ENCODE measurements at places on chromosomes 1 and 21.

DNA sequence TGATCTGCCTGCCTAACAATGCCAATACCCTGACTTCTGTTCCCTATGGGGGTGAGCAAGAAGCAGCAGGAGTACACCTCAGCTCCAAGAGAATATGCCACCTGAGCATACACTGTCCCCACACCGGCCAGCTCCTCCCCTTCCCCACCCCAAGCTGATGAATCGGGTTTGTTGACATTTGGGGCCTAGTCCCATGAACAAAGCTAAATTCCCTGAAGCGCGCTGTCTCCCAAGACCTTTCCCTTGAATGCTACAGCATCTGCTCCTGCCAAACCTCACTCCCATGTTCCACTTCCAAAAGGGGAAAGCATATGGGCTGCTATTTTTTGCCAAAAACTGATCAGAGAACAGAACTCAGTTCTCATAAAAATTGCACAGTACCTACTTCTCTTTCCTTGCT, 220.4 kb upstream of the CAMK1G start:
- DNase-seq, result no peak

DNA sequence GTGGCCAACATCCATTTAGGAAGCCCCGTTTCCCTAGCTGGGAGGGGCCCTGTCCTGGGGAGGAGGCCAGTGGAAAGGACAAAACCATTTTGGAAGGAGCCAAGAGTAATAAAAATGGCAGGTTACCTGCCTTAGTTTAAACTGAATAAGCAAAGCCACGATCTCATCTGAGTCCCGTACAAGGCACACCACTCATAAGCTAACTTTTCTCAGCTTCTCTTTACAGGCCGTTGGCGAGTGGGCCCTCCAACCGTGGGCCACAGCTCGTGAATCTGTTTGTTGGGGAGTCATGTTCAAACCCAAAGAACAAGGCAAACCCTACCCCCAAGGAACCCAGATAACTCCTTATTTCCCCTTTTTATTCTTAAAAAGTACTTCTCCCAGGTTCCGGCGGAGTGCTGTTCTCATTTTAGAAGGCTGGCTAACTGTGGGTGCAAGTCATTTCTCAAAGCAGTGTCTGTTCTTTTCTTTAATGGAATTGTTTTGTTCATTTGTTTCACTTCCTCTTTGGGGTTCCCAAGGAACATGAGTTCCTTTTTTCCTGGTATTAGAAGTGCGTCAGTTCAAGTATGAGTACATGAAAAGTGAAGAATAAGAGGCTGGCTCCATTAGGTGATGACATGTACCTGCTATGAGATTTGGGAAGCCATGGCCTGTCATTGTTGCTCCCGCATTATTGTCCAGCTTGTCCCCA, 89.0 kb downstream of the PSMG1 start:
- DNase-seq, result no peak

DNA sequence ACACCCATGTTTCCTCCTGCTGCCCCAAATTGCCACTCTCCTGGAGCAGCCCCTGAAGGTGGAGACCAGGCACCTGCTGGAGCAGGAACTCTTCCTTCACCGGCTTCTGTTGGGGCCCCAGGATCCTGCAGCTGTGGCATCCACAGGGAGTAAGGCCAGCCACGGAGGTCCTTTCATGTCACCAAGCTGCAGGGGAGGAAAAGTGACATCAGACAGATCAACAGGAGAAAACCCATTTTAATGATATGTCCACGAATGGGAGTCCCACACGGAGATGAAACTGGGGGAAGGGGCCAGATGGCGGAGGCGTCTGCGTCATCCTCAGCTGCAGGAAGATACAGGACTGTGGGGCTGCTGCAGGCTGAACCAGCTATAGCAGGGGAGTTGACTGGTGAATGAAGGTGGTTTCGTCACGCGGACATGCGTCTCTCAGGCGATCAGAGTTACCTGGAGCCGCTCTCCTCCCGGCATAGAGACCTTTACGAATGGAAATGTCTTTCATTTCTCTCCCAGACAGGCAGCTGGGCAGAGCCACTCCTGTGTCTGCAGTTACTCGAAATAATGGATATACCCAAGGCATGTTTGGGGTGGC, 9.9 kb downstream of the TP73 start:
- DNase-seq, result no peak

- DNase-seq, result no peak
Observed at GRCh38 chr1:55316947-55317662, 101.9 kb upstream of the USP24 start.

DNA sequence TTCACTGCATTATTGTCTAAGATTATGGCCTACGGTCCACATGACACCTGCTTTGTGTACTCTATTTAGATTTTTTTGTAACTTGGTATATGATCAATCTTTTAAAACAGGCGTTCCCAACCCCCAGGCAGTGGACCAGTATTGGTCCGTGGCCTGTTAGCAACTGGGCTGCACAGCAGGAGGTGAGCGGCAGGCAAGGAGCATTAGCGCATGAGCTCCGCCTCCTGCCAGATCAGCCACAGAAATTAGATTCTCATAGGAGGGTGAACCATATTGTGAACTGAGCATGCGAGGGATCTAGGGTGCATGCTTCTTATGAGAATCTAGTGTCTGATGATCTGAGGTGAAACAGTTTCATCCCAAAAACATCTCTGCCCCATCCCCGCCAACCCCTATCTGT, 228.4 kb upstream of the NR5A2 start:
- no peak for DNase-seq

DNA sequence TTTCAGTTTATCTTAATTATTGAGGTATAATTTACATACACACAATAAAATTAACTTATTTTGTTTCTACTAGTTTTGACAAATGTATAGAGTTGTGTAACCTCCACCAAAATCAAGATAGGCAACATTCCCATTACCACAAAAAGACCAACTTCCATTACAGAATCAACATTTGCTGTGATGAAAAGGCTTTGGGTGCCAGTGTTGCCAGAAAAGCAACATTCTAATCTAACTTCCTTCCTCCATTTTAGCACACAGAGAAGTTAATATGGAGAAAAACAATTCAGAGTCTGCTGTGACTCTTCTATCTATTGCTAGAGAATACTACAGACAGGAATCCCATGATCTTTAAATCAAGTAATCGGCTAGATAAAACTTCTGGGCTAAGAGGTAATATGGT, 245.3 kb downstream of the RERE start:
- no peak for DNase-seq

DNA sequence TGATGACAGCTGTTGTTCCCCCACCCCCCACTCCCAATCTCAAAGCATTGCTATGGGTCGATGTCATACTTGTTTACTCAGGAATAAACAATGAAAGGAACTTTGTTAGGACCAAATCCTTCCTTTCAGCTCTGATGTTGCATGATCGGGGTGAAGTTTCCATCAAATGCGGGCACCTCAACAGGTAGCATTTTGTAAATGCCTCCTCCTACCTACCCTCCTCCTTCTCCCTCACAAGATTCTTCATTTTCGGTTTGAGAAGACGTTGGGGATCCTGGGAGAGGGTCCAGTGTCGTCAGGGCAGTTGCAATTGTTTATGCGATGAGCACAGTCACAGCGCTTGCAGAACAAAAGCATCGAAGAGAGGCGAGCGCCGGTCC, 758 bp upstream of the HUNK start:
- DNase-seq, result no peak

DNA sequence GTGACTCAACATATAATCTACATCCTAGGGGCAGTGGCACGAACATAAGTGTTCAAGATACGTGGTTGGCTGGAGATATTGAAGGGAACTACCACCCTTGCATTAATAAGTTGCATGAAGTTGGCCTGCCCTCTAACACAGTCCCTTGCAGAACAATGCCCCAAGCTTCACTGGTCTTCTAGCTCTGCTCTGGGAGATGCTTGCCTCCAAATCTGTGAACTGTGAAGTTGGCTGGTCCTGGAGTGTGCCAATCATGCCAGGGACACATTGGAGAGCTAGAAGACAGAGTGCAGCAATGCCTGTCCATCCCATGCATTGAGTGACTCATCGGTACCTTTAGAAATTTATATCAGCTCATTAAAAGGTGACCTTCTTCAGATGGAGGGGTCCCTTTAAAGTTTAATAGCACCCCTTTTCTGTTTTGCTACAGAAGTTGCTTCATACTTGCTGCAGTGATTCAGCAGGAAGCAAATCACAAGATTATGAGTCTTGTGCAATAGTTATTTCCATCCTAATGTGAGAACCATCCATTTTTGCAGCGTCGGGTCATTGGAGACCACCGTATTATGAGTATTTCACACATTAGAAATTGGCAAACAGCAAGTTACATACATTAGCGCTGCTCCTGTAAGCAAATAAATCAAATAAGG, 55.2 kb upstream of the KAZN start:
- DNase-seq, result no peak

- DNase-seq, result peak; percentile 23
Observed at GRCh38 chr21:25462517-25462971, 144.7 kb downstream of the MRPL39 start.

DNA sequence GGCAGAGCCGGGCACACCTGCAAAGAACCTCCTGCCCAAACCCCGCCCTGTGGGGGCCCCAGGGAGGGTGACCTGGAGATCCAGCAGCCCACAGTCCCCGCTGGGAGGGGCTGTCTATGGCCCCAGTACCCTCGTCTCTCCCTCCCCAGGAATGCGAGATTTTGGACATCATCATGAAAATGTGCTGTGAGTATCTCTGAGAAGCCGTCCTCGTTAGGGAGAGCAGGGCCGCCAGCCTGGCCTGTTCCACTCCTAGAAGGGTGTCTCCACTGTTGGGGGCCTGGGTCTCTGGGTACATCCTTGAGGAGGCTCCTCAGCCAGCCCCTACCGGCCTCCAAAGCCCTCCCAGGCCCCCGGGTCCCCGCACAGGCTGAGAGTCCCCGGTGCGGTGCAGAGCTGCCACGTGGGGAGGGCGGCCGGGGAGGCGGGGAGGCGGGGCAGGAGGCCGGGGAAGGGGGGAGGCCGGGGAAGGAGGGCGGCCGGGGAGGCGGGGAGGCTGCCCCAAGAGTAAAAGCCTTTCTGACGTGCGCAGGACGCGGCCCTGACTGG, 18.7 kb downstream of the COL6A1 start:
- DNase-seq, result no peak

GRCh38 chr1:175252561-175252960, 60.0 kb upstream of the KIAA0040 start:
- DNase-seq, result no peak

GRCh38 chr1:19978143-19978542, 1.3 kb downstream of the PLA2G2A start:
- no peak for DNase-seq

DNA sequence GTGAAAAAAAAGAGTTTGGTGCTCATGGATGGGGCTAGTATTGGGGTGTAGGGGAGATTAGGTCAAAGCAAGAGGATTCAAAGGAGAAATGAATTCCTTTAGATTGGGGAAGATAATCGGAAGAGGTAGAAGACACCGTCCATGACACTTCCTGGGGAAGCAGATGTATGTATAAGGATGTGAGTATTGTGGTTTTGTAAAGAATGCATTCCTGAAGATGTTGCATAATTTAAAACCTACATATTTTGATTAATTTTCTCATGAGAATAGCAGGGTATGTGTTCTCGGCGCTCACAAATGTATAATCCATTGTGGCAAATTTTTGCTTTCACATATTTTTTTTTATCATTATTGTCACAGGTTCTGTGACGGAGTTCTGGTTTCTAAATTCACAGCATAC, 5.5 kb upstream of the LGALS8 start:
- no peak for DNase-seq

DNA sequence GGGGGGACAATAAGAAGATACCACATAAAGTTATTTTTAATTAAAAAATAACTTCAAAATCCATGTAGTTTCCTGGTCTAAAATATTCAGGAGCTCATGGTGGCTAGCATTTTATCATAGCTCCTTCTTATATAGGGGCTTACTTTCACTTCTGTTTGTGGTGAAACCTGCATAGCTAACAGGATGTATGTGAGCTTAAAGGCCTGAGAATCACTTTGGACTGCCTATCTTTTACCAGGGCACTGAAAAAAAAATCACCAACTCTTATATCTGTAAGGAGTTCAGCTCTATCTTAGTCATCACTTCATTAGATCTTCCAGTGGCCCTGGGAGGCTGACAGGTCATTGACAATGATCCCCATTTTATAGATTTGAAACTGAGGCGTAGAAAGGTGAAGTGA, 21.3 kb downstream of the UROD start:
- no peak for DNase-seq

DNA sequence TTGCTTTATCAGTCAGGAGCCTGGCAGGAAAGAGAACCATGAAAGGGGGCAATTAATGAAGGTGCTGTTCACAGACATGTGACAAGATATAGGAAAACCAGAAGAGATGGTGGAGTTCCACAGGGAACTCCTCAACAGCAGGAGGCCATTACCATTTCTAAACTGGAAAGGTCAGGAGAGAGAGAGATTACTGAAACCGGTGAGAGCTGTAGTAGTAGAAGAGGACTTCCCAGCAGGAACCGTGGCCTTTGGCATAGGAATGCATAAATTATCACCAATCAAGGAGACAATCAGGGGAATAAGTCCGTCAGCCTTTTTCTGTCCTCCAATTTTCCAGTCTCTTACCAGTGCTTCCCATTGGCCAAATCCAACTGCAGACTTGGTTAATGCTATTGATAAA, 23.0 kb upstream of the ABCD3 start:
- DNase-seq, result no peak

GRCh38 chr1:185732951-185733350, 1.2 kb upstream of the HMCN1 start:
- no peak for DNase-seq

DNA sequence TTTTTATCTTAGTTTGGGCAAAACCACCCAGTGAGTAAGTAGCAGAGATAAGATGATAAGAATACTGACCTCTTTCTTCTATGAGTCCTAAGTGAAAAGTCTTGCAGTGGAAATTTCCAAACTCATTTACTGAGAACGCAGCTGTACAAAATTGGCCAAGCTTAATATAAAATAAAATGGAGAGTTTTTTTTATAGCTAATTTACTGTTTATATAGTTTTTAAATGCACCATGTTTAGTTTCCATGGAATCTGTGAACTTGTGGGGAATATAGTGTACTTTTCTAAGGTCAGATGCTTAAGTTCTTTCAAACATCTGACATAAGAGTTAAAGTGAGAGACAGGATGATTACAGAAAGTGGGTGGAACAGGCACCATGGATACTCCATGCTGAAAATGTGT, 833.5 kb downstream of the ADGRL2 start:
- DNase-seq, result no peak

DNA sequence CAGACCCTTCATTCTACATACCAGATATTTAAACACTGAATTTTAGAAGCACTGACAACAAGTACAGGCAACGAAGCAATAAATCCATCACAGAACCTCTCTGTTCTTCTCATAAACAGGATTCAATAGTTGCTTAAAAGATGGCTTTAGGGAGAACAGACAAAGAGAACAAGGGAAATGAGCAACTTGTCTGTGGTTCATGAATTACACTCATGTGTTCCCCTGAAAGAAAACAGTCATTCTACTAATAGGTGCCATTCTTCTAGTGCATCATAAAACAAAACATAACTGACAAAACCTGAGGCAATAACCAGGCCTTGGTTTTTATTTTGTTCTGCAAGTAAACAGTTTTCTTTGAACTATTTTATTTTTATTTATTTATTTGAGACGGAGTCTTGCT, 6.8 kb downstream of the GNL2 start:
- DNase-seq, result no peak

DNA sequence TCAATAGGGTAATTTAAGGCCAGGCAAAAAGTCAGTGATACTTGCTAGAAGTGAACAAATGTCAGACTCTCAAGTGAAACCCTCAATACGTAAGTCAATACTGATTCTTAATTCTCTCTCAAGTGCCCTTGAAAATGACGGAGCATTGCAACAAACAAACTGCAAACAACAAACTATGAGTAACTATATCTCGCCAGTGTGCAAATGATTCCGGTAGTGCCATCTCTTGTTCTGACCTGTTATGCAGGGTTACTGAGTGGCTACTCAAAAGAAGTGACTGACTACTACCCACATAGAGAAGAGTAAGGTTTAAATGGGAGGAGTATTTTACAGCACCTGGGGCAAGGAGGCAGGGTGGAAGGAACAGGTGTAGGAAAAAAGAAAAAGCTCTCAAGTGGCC, 1.6 kb downstream of the SLC19A2 start:
- no peak for DNase-seq
